Small intestine (tissue), 16 donors: ENCODE measurements at places on chromosomes 1 and 21. TPM values are rescaled to one million over a fixed set of nuclear protein-coding genes. Genes with fewer than 3 reads are reported as not detected.
A peak's percentile ranks its signal among the peaks of the same experiment; 100 is the strongest.

The LCE1D gene
- not detected for polyA plus RNA-seq

The IQGAP3 gene
- 13.8 TPM for polyA plus RNA-seq

DNA sequence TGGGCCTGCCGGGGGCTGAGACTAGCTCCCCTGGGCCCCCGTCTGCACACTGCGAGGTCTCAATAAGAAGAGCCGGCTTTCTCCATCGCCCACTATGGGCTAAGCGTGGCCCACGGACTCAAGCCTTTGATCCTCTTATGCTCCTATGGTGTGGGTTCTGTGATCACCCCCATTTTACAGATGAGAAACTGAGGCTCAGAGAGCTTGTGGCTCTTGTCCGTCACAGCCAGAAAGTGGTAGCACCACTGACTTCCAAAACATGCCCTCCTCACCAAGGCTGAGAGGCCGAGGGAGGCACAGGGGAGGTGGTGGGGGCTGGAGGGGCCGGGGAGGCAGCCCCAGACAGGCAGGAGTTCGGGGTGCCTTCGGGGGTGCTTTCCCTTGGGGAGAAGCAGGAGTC lies 39.0 kb upstream of the CASZ1 start:
- no peak for DNase-seq

DNA sequence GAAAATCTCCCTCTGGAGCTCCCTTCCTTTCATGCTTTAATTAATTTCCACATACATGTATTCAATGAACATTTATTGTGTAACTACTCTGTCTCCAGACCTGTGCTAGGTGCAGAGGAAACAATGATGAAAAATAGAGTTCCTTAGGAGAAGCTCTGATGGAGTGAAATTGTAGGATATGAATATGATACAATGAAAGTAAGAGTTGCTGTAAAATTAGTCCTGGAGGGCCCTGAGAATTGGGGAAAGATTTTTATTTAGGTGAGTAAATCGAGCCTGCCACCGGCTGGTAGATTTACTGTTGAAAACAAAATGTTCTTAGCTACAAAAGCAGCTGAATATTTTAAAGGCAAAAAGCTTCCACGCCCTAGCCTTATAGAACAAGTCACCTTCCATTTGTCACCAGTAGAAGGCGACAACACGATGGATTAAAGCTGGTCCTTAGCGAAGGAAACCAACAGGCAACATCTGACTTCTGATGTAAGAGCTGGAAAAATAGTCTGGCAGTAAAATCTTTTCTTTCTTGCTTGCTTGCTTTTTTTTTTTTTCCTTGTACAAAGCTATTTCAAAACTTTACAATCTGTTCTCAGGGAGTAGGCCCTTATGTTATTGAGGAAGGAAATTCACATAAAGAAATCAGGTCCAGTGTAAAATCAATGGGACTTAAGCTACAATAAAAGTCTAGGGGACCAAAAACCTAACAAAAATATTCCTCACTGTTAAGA lies 82.0 kb upstream of the ROR1 start:
- peak; percentile 85 for DNase-seq

The GNG12 gene
- polyA plus RNA-seq, result 52.8 TPM
